ENCODE measurements at places on chromosomes 5 and 9.

GRCh38 chr5:133117166-133117911 lies 65.5 kb downstream of the HSPA4 start:
- DNase-seq, result no peak

DNA sequence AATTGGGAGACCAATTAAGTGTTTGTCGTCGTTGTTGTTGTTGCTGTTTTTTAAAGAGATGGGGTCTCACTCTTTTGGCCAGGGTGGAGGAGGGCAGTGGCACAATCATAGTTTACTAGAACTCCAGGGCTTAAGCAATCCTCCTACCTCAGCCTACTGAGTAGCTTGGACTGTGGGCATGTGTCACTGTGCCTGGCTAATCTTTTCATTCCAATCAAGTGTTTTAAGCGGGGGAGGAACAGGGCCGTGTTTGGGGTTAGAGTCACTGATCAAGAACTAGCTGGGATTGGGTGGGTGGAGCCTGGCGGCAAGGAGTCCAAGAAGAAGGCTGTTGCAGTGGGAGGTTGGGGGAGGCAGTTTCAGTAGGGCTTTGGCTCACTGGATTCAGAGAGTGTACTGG lies 13.8 kb downstream of the SNX30 start:
- DNase-seq, result no peak

DNA sequence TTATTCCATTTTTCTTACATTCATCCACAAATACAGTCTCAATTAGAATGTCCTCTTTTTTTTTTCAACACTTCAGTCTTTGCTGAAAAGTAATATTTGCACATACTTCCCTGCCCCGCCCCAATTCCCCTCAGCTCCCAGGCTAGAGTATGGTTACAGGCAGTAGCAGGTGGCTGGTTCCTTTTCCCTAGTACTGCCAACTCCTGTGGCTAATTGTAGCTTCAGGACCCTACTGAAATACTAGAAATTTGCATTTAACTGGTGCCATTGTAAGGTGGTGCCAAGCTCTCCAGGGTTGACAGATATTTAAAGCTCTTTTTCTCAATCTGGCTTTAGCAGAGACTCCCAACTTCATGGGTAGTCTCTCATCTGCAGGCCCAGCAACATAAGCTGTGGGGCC lies 80.3 kb downstream of the FAM81B start:
- DNase-seq, result no peak

GRCh38 chr5:64958757-64959391 lies 190.1 kb downstream of the CWC27 start:
- DNase-seq, result no peak

Data from iPS-NIHi11 (cell line).